ENCODE measurements at places on chromosomes 12 and 14. TPM values are rescaled to one million over a fixed set of nuclear protein-coding genes. Genes with fewer than 3 reads are reported as not detected.

Gene TPH2
- polyA plus RNA-seq = not detected

Gene PRIMA1
- polyA plus RNA-seq = 0.21 TPM

Gene IL22
- polyA plus RNA-seq = 2.3 TPM

Gene RD3L
- polyA plus RNA-seq = 3.6 TPM

Gene TDRD9
- 10.1 TPM for polyA plus RNA-seq
